ENCODE measurements at places on chromosomes 6 and 20. TPM values are rescaled to one million over a fixed set of nuclear protein-coding genes. Genes with fewer than 3 reads are reported as not detected.

GRCh38 chr6:7328243-7328642 lies 15.2 kb upstream of the SSR1 start:
- no peak for ATAC-seq

DNA sequence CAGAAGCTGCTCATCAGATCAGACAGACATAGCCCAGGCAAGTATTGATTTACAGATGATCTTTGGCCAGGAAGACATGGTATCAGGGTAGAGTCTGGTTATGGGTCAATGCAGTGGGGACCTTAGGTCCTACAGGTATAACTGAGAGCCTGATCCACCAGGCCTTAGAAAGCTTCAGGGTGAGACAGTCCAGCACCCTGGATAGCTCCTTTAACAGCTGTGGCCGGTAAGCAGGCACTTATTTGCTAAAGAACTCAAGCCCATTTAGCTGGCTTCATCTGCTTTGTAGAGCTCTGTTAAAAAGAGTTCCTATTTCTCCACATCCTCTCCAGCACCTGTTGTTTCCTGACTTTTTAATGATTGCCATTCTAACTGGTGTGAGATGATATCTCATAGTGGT lies 39.6 kb downstream of the ESR1 start:
- ATAC-seq: no peak

DNA sequence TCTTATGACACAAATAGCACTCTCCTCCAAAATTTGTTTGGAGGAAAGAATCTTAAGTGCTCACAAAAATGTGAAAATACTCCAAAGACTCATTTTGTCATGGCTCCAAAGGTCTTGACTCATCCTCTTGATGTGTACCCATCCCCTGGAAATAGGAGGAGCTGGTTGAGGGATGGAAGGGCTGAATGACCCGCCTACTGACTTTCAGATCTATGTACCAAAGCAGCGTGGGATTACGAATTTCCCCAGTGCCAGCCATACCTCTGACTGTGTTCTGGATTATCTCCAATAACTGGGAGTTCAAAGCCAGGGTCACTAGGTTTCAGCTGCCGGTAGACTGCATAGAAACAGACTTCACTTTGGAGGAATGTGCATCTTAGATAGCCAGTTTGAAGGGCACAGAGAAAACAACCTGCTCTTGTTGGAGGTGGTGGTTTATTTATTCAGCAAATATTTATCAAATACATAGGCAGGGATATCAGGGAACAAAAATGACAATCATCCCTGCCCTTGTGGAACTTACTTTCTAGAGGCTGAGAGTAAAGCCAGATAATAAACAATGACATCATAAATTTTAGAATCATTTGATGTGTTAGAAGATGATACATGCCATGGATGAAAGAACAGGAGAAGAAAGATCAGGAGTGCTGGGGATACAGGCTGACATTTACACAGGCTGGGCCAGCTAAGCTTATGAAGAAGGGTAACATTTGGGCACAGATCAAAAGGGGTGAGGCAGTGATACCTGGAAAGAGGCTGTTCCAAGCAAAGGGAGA lies 246.6 kb downstream of the TBXT start:
- ATAC-seq: no peak

DNA sequence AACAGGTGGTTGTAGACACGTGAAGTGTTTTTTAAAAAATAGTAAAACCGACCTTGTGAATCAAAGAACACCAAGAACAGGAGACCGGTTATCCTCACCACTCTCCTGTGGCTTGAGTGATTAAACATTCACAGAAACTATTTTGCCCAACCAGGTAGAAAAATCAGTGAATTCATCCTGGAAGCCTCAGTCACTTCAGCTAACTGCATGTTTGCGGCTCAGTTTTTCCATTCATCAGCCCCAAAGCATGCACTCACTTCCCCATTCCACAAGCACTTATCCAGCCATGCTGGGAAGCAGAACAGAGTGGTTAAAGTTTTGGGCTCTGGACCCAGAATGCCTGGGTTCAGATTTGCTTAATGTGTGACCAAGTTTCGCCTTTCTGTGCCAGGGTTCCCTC lies 2.4 kb downstream of the LRRN4 start:
- no peak for ATAC-seq

DNA sequence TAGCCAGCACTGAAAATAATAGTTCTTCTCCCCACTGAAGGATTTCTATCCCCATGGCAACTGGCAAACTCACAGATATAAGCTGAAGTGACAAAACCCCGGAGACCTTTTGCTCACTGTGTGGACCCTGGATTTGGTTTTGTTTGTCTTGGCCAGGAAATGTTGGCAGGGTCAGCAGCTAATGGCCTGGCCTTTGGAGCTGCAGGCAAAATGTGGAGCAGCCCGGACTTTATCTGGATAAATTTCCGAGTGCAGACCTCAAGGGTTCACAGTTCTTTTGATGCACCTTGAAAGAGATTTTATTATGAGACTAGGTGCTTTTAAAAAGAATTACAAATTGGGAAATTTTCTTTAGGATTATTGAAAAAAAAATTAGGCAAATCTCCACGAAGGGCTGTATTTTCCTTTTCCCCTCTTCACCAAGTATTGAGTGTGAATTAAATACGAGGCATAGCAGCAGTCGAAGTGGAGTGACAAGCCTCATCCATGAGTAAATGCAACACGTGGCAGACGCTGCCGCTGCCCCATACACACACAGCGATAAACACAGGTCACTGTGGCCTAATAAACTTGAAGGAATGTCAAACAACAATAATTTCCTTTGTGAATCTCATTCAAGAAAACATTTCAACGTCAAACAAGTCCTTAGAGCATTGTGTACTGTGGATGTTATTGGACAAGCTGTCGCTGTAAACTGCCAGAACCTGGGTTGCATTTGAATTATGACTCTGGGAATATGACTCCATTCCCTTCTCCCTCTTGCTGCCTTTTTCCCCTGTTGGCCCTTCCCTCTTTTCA lies 35.1 kb upstream of the CCN6 start:
- ATAC-seq: peak; percentile 80

GRCh38 chr20:42634156-42634555 lies 555.5 kb downstream of the PTPRT start:
- ATAC-seq: no peak

DNA sequence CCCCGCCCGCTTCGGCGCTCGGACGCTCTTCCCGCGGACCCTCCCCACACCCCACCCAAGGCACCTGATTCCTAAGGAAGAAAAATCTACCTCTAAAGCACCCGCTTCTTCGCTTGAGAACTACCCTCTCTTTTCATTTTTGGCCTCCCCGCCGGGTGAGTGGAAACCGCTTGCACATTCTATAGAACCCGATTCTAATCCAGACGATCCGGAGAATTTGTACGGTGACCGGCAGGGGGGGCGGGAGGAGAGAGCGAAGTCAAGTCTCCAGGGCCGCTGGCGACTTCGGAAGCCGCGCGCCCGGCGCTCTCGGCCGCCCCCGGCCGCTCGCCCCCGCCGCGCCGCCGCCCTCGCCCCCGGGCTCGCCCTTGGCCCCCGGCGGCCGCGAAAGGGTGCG lies at the start of gene RBM24:
RBM24 (plus strand) TSS at position 262 of the 397 bp plus-strand sequence. CDS start 221 bp downstream, outside the sequence.
- ATAC-seq: peak; percentile 69

DNA sequence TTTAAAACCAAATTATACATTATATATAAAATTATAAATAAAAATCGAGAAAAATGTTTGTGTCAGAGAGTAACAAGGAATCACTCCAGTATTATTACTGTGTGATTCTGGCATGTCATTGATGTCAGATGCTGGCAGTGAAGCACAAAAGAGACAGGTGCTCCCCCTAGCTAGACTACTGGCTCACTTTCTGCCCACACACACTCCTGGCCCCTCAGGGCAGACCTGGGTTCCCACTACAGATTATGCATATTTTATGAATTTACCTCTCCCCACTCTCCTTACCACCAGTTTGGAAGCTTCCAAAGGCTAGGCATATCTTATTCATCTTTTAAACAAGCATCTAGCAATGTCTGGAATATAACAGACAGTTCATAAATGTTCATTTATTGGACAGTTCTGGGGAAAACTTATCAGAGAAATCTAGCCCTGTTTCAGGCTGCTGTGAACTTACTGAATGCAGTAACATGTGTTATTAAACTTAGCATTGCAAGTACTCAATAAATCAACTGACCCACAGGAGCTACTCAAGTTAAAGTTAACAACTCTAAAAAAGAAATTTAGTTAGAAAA lies 12.8 kb downstream of the SNX3 start:
- no peak for ATAC-seq

DNA sequence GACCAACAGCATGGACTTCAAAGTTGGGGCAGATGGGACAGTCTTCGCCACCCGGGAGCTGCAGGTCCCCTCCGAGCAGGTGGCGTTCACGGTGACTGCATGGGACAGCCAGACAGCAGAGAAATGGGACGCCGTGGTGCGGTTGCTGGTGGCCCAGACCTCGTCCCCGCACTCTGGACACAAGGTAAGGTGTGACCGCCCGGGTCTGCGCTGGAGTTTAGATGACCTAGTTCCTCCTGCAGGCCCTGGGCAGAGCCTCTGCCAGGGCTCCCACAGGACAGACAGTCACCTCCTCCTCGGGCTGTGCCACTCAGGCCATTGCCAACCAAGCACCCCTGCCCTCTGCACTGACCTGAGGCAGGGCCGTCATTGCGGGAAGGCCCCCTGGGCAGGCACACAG lies 322.1 kb downstream of the TAF4 start:
- ATAC-seq: no peak

DNA sequence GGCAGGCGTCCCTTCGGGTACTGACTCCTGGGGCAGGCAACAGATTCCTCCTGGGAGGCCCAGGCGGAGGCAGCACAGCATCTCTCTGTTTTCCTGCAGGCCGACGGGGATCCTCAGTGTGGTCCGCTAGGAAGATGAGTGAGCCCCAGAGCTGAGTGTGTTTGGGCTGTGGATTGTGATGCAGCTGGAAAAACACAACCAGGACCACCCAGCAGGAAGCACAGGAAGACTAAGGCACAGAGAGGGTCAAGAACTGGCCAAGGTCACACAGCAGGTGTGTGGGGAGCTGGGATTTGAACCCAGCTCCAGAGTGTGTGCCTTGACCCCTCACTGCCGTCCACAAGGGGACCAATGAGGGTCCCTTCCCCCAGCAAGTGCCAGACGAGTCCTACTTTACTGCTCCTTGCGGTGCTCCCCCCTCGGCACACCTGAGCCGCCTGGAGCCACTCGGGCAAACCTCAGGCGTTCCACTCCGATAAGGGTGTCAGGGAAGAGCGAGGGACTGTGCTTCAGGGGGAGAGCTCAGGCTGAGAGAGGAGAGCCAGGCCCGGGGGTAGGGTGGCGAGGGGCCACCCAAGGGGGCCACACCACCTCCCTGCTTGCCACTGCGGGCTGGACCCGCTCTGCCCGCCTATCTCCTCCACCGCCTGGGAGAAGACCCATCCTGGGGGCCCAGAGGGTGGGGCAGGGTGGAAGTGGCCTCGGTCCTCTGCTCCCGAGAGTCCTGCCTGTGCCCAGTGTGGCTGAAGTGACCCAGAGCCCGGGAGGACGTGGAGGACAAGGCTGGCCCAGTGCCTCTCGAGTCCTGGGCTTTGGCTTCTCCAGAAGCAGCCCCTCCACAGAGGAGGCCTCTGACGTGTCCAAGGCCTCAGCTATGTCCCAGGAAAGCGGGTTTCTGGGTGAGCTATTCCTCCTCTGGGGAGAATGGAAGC lies 63.3 kb downstream of the YTHDF1 start:
- no peak for ATAC-seq

DNA sequence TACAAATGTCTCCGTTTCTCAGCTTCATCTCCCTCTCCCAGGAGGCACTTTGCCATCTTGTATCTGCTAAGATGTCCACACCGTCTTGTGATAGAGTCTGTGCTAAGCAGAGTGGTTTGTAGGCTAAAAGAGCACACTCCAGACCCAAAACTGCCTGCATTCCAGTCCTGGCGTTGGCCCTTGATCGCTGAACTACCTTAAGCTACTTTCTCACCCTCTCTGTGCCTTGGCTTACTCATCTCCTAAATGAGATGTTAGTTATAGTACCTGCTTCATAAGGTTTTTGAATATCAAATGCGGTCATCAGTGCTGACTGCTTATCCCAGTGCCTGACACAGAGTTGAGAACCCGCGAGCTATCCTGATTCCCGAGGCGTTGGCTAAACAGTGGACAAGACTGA lies 14.0 kb downstream of the CASS4 start:
- no peak for ATAC-seq

DNA sequence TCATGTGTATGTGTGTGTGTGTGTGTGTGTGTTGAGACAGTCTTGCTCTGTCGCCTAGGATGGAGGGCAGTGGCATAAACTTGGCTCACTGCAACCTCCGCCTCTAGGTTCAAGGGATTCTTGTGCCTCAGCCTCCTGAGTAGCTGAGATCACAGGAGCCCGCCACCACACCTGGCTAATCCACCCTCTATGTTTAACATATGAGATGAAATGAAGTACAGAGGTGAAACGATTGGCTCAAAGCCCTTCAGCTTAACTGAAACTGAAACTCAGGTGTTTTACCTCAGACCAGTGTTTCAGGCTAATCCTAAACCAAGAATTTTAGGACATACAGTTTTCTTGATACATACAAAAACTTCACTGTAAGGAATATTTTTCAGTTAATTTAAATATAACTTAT lies 167.3 kb downstream of the KCNQ5 start:
- no peak for ATAC-seq

GRCh38 chr6:72464791-72465691 lies 156.8 kb upstream of the KCNQ5 start:
- no peak for ATAC-seq

Gene NRSN1
- not detected for total RNA-seq

Gene PPP1R16B
- 10.0 TPM for total RNA-seq

Gene ETV7
- total RNA-seq: 1.5 TPM

Gene TRIM15
- not detected for total RNA-seq

Gene XKR7
- total RNA-seq: 0.07 TPM

Gene KCNB1
- total RNA-seq: 44.1 TPM

Measured in gastroesophageal sphincter (tissue), 4 donors.